GOT3 (cell line): ENCODE measurements at places on chromosomes 3 and 15.

DNA sequence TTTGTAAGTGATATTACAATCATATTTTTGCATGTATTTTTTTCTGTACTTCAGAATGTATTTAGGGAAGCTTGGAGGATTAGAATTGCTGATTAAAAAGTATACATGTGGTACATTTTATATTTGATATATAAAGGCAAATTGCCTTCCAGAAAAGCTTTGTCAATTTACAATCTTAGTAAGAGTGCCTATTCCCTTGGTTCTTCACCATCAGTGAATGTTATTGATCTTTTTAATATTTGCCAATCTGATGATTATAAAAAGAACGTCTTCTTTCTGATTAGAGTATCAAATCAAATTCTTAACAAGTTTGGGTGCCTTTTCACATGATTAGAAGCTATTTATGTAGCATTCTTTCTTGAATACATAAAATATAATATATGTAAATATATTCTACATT is 9.1 kb downstream of the WDR49 start:
- no peak for DNase-seq

GRCh38 chr3:136882571-136882970 is 20.6 kb downstream of the NCK1 start:
- DNase-seq: no peak

- DNase-seq: no peak
These were observed 49.0 kb downstream of the LMCD1 start for GRCh38 chr3:8550611-8551010.

DNA sequence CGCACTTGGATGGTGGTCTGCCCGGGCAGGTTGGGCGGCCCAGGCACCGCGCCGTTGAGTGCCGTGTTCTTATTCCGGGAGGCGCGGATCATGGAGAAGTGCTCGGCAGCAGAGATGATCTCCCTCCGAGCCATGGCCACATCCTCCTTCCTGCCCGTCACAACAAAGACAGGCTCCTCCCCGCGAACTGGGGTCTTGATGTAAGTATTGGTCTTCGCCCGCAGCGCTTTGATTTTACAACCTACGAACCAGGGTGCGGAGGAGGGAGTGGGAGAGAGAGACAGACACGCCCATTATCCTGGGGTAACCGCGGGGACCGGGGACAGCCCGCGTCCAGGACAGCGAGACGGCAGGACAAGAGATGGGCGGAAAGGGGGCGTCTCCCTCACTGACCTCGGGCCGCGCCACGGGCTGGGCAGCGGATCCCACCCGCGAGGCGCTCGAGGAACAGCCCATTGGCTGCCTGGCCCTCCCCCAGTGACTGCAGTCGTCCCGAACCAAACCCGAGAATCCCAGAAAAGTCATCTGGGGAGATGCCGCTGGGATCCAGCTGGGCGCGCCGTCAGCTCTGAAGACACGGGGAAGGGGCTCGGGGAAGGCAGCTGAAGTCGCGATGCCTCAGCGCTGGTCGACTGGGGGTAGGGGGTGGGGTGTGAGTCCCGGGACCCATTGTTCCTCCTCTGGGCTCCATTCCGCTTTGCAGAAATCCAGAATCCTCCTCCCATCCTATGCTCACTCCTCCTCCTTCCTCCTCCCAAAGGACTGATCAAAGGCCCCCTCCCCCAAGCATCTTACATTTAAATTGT is 1.2 kb downstream of the MEX3B start:
- DNase-seq: no peak

DNA sequence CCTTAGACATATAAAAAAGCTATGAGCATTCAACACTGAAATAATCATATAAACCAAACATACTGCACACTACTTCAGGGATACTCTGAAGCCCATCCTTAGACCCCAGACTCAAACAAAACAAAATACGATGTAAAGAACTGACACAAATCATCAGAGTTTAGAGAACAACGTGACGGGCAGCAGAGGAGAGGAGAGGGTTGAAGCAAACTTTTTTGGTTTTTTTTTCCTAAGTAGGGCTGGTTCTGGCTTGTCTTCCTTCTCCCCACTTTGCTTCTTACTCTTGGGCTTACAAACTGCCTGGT is 34.7 kb downstream of the GAP43 start:
- DNase-seq: no peak

DNA sequence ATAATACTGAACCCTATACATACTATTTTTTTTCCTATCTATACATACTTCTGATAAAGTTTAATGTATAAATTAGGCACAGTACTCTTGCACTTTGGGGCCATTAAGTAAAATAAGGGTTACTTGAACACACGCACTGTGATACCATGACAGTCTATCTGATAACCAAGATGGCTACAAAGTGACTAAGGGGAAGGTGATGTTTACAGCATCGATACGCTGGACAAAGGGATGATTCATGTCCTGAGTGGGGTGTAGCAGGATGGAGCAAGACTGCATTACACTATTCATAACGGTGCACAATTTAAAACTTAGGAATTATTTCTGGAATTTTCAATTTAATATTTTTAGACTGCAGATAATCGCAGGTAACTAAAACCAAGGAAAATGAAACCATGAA is 30.0 kb upstream of the SLC2A2 start:
- DNase-seq: no peak

DNA sequence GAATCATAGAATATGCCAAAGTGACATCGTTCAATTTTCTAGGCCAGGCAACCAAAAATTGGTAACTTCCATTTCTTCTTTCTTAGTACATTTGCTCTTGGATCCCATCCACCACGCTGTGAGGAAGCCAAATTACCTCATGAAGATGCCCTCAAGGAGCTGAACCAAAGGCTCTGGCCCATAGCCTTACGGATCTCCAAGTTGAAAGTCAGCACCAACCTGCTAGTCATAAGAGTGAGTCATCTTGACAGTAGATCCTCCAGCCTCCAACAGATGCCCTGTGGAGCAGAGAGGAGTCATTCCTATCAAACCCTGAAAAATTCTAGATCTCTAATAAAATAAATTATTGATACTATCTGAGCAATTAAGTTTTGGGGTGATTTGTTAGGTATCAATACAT is 322.5 kb upstream of the COL8A1 start:
- DNase-seq: no peak

DNA sequence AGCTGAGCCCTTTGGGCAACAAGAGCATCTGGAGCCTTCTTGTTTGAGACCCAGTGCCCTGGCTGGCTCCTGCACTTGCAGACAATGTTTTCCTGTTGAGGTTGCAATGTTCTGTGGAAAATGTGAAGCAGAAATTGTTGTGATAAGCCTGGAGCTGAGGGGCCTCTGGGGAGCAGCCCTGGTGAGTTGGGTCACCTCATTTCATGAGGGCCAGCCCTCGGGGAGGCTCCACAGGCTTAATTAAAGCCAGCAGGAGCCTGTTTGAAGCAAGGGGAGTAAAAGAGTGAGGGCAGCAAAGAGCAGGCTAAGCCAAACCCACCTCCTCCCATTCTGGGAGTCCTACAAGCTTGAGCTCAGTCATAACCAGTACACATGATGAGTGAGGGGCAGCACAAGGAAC is 154.3 kb downstream of the ALDH1A2 start:
- DNase-seq: no peak

GRCh38 chr15:87349181-87349580 is 907.4 kb downstream of the NTRK3 start:
- DNase-seq: no peak

DNA sequence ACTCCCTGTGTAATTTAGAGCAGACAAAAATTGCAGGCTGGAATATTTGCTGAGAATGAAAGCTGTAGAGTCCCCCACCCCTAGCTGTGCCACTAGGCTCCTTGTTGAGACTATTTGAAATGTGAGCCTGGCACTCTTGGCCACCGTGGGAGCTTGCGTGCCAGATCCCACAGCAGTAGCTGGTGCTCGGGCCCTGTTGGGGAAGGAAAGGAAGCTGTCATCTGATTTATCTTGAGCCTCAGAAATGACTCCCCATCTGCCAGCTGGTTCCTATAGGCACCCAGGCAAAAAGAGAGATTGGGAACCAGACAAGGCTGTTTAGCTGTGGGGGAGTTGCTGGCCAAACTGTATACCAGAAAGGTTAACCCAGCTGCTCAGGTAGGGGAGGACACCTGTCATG is 23.4 kb upstream of the CLEC3B start:
- no peak for DNase-seq

GRCh38 chr15:82132096-82132495 is 86.3 kb upstream of the MEX3B start:
- no peak for DNase-seq

DNA sequence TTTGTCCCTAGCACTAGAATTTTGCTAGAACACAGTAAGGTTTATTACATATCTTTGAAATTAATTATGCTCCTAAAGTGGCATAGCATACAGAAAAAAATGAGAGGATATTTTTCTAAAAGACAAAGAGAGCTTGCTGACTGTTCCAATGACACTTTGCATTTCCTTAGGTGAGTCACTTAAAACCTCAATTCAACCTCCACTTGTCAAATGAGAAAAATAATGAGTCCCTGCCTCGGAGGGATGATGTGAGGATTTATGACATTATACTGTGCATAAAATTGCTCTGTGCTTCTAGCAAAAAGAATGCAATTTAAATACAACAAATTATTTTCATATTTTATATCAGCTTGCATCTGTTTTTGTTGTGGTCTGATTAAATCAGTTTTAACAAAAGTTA is 1417.0 kb upstream of the ALCAM start:
- no peak for DNase-seq

GRCh38 chr3:112086875-112087524 is 811 bp downstream of the C3orf52 start:
- no peak for DNase-seq

- no peak for DNase-seq
These were observed 210.5 kb upstream of the SLC2A2 start for GRCh38 chr3:171237009-171237385.

GRCh38 chr3:120353463-120353862 is 4.3 kb upstream of the LRRC58 start:
- no peak for DNase-seq

- no peak for DNase-seq
These were observed 80.2 kb downstream of the DPH6 start for GRCh38 chr15:35465783-35466182.

- no peak for DNase-seq
These were observed 166.0 kb downstream of the NTRK3 start for GRCh38 chr15:88090481-88091011.

- DNase-seq: no peak
These were observed 3.2 kb upstream of the SIN3A start for GRCh38 chr15:75454471-75455378.

DNA sequence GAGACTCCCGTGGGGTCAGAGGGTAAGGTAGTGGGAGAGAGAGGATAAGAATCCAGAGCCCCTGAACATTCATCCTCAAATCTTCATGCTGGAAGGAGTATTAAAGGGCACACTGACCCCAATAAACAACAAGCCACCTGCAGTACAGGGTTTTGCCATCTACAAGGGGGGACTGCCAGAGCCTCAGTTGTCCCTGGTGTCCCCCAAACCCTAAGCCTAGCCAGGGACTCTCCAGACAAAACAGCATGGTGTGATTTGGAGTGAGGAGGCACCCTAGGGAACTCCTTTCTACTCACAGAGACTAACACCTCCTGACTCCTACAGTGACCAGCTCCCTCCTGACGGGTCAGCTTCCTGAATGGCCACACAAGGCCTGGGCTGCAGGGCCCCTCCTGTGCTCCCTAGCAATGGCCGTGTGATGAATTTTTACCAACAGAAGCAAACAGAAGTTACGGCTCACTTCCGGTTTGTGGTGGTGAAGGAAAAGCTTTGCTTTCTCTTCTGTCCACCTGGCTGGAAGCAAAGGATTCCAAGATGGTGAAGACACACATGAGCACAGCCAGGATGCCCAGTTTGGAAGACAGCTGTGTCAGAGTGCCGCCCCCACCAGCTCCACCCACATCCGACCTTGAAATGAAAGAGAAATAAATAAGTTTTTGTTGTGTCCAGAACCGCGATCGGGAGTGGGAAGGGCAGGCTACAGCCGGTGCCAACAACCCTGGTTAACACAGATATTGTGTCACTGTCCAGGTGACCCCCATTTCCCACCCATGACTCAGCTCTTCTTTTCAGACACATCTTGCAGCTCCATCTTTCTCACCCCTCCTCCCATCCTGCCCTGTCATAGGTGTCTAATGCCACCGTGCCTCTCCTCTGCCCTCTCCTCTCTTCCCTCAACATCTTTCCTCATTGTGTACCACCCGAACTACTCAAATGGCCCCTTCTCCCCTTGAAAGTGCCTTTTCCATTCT is 69.6 kb upstream of the ATP13A3 start:
- DNase-seq: no peak

DNA sequence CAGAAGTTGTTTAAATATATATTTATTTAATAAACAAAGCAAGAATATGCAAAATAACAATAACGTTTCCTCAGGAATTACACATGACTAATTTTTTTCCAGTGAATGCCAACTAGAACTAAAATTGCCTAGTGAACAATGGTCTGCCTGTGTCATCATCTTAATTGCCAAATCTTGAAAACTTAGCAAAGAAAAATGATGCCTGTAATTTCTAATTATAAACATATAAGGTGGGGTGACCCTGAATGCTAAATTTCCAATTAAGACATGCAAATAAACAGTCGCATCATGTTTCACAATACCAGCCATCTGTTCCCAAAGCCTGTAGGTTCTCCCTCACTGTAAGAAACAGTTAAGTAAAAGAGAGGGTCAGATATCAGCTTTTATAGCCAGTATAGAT is 67.6 kb upstream of the PLCL2 start:
- DNase-seq: no peak

GRCh38 chr3:13103416-13104058 is 30.3 kb upstream of the IQSEC1 start:
- no peak for DNase-seq
